ENCODE measurements at places on chromosomes 7 and 10.
A peak's percentile ranks its signal among the peaks of the same experiment; 100 is the strongest.

DNA sequence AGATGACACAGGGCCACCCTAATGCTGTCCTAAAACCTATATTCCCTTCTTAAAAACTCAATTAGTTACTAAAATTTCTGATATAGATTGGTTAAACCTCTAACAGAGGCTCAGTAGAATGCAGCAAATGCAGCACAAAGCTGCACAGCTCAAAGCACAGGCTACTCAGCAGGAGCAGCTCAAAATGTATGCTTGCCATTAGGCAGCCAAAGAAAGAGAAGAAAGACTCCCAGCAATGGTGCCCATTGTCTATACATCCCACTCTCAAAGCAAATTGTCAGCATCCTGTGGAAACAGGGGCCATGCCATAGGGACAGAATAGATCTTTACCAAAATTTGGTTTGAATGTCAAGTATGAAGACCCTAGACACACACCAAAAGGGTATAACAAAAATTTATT lies 73.5 kb downstream of the TFPI2 start:
- DNase-seq = no peak

GRCh38 chr7:123748734-123749536 lies at the start of gene WASL:
Gene WASL, minus strand, starts transcription at chr7:123749003. Its CDS starts 269 bp downstream, at chr7:123748734.
- peak; percentile 87 for DNase-seq

DNA sequence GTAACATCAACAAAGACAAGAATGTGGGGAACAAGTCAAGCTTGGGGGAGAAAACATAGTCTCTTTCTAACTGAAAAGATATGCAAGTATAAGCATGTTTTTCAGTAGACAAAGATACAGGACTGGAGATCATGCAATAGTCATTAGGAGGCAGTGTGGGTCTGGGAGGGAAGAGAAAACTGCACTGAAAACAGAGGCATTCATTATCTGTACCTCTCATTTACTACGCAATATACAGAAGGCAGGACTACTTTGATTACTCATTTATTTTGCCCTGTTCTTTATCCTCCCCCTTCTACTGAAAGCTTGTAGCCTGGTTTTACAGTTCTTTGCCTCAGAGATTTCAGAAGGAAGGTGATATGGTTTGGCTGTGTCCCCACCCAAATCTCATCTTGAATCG lies 341.2 kb downstream of the CRPPA start:
- DNase-seq = no peak

DNA sequence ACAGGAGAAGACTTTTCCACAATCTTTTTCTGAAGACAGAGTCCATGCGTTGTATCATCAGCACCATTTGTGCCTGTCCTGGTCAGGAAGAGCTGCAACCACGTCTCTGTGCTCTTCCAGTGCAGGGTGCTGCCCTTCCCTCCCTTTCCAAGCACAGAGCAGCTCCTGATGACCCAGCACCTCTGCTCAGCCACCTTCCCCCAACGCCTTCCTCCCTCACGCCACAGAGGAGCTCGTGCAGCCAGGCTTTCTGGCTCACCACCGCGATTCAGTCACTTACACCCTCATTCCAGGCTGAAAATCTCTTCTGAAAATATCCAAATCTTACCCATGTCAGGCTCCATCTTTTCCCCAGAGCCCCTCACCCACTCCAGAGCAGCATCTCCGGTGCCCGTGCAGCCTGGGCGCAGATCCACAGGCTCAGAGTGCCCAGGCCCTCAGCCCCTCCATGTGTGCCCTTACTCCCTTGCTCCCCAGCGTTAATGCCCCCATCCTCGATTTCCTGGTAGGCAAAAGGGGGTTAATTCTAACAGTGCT lies 181.5 kb downstream of the DIP2C start:
- no peak for DNase-seq

GRCh38 chr10:71790749-71791440 lies 17.6 kb upstream of the VSIR start:
- DNase-seq = no peak

DNA sequence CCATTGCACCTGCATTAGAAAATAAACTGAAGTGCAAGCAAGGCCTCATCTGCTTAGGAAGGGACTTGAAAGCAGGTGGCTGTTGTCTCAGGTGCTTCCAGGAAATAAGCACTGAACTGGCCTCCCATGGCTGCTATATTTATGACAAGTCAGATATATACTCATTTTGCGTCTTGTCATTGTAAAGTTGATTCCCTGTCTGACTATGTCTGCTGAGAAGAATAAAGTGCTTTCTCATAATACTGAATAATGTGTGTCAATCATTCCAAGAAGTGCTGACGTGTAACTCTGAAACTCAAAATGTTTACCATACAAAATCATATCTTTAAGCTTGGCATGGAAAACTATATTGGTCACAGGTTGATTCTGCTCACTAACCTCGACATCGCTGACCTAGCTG lies 44.9 kb upstream of the SVOPL start:
- DNase-seq = no peak

DNA sequence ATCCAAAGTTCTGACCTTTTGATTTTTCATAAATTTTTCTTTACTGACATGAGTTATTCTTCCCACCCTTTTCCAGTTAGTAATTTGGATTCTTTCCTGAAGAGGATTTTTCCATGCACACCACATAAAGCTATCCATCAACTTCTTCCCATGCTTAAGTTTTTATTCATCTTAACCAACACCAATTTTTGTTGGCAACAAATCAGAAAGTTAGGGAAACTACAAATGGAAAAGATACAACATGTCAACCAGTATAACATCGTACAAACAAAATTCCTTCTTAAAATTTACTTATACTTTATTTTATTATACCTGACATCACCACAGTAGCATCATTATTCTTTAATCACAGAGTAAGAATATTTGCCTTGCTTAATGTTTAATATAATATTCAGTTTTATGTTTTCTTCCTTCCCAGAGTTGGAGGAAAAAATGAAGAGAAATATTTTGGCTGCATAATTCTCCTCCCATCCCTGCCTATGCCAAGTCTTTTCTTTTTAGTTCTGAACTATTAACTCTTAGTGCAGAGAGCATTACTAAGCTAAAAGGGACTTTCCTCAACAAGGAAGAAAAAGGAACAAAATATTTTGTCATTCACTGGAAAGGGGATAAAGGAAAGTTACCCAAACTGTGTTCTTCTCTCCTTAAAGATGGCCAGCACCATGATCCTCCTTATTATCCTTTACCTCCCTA lies 67.5 kb upstream of the MEOX2 start:
- DNase-seq = no peak

DNA sequence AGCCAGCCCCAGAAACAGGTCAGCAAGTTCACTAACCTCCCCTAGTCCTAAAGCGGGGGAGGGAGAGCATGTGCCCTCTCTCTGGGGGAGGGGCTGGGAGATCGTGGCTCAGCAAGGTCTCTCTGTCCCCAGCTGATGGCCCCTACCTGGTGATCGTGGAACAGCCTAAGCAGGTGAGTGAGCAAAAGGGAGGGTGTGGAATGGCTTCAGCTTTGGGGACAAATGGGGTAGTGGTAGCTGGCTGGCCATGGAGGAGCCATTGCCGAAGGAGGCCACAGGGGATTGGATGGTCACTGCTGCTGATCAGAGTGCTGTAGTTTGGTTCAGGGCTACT lies 779 bp downstream of the NFKB2 start:
- no peak for DNase-seq

DNA sequence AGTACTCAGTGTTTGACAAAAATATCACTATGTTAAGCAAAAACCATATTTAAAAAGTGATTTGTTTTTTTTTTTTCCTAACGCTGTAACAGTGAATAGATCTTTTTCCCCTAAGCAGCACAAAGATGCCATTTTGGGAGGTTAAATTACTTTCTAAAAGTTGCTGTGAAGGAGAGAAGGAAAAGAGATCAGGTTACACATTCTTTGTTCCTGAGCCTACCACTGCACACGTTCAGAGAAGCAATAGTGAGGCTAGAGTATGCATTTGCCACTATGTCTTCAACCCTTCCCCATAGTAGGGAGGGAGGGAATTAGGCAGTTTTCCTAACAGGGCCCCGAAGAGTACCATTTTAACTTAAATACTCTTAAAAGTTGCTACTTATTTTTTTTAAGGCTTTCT lies 38.9 kb downstream of the BMPR1A start:
- no peak for DNase-seq

GRCh38 chr7:101591504-101591903 lies 37.6 kb downstream of the MYL10 start:
- no peak for DNase-seq

DNA sequence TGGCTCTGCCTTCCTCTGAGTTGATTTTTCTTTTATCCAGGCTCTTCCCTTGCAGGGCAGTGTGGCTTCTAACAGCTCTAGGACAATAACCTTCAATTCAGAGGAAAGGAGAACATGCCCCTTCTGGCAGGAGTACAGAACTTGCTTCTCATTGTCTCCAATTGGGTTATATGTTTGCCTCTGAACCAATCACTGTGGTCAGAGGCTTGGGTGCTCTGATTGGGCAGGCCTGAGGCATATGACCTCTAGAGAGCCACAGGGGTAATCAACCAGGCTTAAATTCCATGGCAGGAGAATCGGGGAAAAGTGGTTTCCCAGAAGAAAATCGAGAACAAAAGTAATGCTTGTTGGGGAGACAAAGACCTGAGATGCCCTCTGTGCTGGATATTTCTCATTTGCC lies 240.0 kb downstream of the REEP3 start:
- DNase-seq = no peak

- DNase-seq = no peak
Measured at GRCh38 chr10:93515071-93516005, 18.9 kb downstream of the CEP55 start.

GRCh38 chr7:151704299-151704959 lies 172.5 kb downstream of the PRKAG2 start:
- no peak for DNase-seq

- no peak for DNase-seq
Measured at GRCh38 chr10:97058521-97058920, 127.2 kb downstream of the SLIT1 start.

Data from CD4-positive, alpha-beta T cell treated with Interferon gamma for 1 hour (primary cell).